ENCODE measurements at places on chromosomes 6 and 20. TPM values are rescaled to one million over a fixed set of nuclear protein-coding genes. Genes with fewer than 3 reads are reported as not detected.
A peak's percentile ranks its signal among the peaks of the same experiment; 100 is the strongest.

The ULBP1 gene
- total RNA-seq = 7.0 TPM

The TBXT gene
- total RNA-seq = not detected

The DEF6 gene
- total RNA-seq = 0.37 TPM

DNA sequence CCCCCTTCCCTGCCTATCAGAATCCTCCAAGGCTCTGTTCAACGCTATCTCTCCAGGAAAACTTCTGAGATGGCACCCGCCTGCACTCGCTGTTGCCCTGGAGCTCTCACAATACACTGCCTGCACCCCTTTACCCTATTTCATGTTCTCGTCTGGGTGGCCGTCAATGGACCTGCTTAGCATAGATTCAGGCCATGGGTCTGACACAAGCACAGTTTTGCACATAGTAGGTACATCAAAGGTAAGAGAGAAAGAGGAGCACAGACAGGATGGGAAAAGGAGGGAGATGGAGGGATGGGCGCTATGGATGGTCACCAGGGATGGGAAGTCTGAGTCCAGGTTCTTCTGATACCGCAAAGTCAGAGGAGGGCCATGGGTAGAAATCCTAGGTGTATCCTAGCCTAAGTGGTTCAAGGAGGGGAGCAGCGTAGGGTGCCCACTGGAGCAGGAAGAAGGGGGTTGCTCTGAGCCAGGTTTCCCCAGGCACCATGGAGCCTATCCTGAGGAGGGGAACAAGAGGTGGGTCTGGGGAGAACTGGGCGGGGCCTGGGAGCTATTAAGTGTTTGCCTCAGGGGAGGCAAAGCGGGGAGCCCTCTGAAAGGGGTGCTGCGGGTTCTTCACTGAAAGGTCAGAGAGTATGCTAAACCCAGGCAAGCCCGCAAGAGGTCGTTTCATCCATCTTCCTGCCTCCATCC is 89.3 kb downstream of the MRPL14 start:
- DNase-seq = no peak

The SLC44A4 gene
- total RNA-seq = not detected

The SYNDIG1 gene
- total RNA-seq = 17.9 TPM

- no peak for DNase-seq
These were observed 70.8 kb upstream of the IYD start for GRCh38 chr6:150298030-150298380.

GRCh38 chr20:5080384-5080877 is 39.3 kb downstream of the PCNA start:
- no peak for DNase-seq

GRCh38 chr6:47041741-47042140 is 391 bp downstream of the ADGRF1 start:
- no peak for DNase-seq

DNA sequence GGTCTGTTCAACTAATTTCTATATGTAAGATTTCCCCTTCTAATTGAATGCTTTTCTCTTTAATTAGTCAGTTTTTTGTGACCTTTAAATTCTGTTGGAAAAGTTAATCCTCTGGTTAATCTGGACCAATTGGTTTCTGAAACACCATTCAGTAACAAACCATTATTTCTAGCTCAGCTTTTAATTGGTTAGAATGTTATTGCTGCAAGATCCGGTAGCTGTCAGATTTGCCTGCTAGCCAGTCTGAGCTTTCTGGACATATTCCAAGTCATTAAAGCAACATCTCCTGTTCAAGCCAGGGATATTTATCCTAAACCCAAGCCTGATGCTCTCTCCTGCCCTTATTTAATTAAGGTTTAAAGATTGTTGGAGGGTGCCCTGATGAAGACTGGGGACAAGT is 55.1 kb upstream of the FBXL4 start:
- peak; percentile 55 for DNase-seq

- no peak for DNase-seq
These were observed 36.1 kb downstream of the BCKDHB start for GRCh38 chr6:80142586-80142985.

GRCh38 chr6:46175976-46176375 is 5.2 kb upstream of the ENPP5 start:
- DNase-seq = no peak

GRCh38 chr6:382883-383810 is 8.4 kb upstream of the IRF4 start:
- DNase-seq = no peak

DNA sequence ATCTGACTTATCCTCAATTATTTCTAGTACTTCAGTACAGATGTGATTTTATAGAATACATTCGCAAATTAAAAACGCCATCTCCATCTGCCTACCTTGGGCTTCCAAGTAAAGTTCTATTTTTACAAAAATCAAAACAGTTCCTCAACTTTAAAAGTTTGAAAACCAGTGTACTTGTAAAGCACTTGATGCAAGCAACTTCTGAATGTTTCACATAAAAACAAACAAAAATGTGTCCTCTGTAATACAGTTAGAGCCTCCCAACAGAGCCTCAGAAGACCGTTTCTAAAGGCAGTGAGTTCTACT is 384 bp upstream of the MANEA start:
- DNase-seq = no peak

The KCNB1 gene
- 0.81 TPM for total RNA-seq

DNA sequence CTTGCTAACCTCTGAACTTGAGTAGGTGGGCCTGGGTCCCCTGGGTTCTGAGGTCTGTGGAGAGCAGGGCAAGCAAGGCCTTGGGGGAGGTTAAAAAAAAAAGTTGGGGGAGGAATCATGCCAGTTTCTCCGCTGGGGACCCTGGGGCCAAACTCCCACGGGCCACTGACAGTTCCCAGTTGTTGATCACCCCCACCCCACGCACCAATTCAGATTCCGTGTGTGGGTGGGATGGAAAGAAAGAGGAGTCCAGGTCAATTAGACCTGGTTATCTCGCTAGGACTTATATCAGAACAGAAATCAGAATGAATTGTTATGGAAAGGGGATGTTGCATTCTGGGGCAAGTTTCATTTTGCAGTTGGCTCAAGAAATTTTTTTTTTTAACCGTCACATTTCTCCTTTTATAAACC is 46.7 kb upstream of the SUPT3H start:
- no peak for DNase-seq

DNA sequence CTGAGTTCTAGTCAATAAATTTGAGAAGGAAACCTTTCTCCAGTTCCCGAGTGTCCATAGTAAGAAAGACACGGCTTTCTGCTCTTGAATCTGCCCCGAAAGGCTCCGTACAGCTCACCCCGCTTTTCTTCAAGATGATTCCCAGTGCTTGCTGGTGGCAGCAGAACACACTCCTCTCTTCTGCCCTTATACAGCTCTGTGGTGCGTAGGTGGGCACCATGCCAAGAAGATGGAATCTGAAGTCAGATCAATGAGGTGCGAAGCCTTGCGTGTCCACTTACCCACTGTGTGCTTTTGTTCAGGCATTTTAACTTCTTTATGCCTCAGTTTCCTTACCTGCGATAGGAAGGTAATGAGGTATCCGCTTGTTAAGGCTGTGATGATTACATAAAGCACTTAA is 142.2 kb downstream of the WDR27 start:
- DNase-seq = no peak

The SNAI1 gene
- total RNA-seq = 4.4 TPM

The LRRN4 gene
- total RNA-seq = not detected

The IMPG1 gene
- total RNA-seq = not detected

DNA sequence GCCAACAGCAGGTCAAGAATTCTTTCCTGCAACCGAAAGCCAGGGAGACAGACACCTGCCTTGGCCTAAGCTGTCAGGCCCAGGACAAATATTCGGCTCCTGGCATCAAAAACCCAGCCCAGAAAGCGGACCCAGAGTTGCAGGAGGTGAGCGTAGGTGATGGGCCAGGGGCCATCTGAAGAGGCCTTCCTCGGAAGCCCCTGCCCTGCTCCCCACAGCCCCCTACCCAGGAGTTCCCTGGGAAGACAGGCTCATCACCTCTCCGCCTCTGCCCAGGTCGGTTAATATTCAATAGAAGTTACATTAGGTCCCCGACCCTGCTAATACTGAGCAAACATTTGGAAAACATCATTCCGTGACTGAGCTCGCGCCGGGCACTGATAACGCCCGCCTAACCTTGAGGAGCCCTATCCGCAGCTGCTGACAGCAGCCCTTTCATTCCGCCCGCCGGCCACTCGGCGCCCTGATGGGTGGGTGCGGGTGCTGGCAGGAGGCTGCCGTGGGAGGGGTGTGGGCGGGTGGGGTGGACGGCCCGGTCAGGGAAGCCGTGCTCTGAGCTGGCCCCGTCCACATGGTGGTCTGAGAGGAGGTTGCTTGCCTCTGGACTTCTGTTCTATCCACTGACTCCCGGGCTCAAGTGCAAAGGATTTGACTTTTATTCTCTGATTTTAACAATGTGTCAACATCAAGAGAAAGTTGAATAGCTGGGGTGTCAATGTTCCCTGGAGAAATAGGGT is 55.7 kb downstream of the HNF4A start:
- DNase-seq = no peak

The CCN5 gene
- not detected for total RNA-seq

GRCh38 chr20:48184229-48184628 is 398.9 kb upstream of the SULF2 start:
- DNase-seq = no peak

GRCh38 chr6:53005663-53006250 is 10.7 kb upstream of the GSTA4 start:
- DNase-seq = no peak

- DNase-seq = peak; percentile 74
These were observed 10.9 kb downstream of the LRRC1 start for GRCh38 chr6:53805725-53806124.

- DNase-seq = no peak
These were observed 39.9 kb upstream of the TULP4 start for GRCh38 chr6:158272324-158272723.

GRCh38 chr6:168678588-168678987 is 237.6 kb downstream of the SMOC2 start:
- no peak for DNase-seq

The NHLRC1 gene
- 3.8 TPM for total RNA-seq

DNA sequence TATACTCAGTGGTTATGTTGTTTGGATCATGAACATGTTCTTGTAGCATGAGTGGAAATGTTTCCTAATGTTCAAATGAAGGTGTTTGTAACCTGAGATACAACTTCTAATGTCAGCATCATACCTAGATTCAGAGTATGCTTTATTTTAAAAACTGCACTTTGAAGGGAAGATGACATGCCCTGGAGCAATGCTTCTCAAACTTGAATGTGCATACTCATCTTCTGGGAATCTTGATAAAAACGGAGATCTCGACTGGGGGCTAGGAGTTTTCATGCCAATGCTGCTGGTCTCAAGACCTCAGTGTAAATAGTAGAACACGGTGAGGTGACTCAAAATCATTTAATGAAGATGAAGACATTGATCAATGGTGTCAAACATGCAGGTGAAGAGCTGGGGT is 440.0 kb upstream of the NOX3 start:
- DNase-seq = no peak

- no peak for DNase-seq
These were observed 41.0 kb upstream of the COL21A1 start for GRCh38 chr6:56288347-56288746.

The RGS17 gene
- 3.5 TPM for total RNA-seq

DNA sequence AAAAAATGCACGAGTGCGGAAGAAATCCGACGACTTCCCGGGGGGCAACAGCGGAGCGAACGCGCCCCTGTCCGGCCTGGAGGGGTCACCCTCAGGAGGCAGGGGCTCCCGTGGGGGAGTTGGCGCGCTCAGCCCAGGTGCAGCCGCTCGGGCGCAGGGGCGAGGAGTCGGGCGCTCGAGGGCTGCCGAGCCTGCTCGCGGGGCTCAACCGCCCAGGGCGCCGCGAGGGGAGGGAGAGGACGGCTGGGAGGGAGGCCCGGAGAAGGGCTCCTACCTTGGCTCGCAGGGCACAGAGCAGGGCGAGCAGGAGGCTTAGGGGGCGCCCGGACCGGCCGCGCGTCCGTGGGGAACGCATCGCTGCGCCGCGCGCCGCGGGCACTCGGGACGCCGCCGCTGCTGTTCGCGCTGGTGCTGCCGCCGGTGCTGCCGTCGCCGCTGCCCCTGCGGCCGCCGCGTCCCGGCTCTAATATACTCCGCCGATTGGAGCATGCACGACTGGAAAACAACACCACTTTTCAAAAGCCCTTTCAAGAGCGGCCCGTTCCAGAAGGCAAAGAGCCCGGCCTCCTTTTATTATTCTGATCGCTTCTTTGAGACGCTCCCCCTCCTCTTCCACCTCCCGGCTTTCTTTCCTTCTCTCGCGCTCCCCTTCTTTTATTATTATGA is 490 bp downstream of the JAG1 start:
- DNase-seq = peak; percentile 71

DNA sequence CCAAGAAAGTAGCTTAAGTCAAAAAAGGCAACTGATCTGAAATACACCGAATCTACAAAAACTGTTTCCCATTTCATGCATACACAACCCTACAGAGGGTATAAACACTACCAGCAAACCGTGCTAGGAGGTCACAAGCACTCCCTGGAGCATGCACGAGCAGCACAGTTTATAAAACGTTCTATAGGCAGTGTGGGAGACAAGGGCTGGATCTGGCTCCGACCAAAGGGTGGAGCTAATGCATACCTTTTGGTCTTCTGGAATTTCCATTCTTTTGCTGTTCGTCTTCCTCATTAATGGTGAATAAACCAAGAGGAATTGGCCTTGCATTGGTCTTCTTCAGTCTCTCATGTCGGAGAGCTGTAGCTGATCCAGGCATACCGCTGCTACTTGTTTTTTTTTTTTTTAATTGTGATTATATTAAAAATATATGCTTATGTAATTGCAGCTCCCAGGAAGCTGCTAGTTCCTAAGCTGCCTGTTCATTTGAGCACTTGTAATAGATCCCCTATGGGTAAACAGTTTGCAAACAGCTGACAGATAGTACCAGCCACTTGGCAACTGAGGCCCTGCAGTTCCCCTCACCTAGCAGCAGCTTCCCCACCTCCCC is 24.5 kb downstream of the MAP7 start:
- no peak for DNase-seq

- DNase-seq = peak; percentile 87
These were observed 527.0 kb downstream of the CDH26 start for GRCh38 chr20:60485012-60485760.

GRCh38 chr20:19419396-19419795 is 207.0 kb downstream of the SLC24A3 start:
- no peak for DNase-seq

DNA sequence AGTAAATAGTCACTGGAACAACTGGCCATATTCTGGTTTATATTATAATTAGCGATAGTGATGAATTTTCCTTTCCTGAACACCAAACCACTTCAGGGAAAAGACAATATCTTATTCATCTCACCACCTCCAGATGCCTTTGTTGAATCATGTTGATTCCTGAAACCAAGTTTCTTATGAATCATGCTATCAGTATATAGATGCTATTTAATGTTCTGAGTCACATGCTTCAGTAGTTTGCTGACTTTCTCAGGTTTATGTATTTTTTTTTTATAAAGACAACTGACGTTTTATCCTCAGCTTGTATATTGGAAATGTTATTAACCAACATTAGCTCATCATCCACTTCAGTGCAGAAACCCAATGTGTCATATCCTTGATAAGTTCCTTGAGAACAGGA is 710.2 kb upstream of the POU3F2 start:
- DNase-seq = no peak

The SEC23B gene
- 55.9 TPM for total RNA-seq
